Neural progenitor cell (in vitro differentiated cells): ENCODE measurements at places on chromosomes 5 and 9.
A peak's percentile ranks its signal among the peaks of the same experiment; 100 is the strongest.

GRCh38 chr5:5165541-5166002 is 25.4 kb downstream of the ADAMTS16 start:
- H3K27me3 ChIP-seq: no peaks in the 10 kb centered on the region
- no peaks in the 10 kb centered on the region for H3K4me1 ChIP-seq
- H3K36me3 ChIP-seq: no peaks in the 10 kb centered on the region

GRCh38 chr9:136002215-136002614 is 41.0 kb upstream of the UBAC1 start:
- H3K4me3 ChIP-seq: no peak overlapping the region
- H3K4me1 ChIP-seq: peaks cover 49% of the 10 kb centered on the region
- H3K27me3 ChIP-seq: no peaks in the 10 kb centered on the region
- H3K27ac ChIP-seq: no peak overlapping the region
- no peak for DNase-seq

DNA sequence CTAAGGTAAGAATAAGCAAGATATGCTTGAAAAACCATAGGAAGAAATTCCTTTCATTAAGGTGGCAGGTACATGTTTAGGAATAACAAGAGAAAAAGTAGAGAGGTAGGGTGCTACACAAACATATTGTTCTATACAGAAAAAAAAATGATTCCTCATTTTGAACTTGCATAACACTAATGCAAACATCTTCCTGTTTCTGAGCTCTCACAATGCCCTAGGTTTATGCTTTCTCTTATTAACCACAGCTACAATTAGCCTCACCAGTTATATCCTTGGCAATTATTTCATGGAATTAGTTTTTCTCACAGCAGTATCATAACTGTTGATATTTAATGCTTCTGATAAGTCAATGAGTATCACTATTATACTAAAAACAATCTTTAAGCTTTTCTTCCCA is 20.7 kb downstream of the CEMIP2 start:
- H3K4me1 ChIP-seq: peaks cover 30% of the 10 kb centered on the region
- no peaks in the 10 kb centered on the region for H3K27me3 ChIP-seq
- no peak overlapping the region for H3K4me3 ChIP-seq
- H3K27ac ChIP-seq: no peak overlapping the region
- DNase-seq: no peak
- peaks cover 34% of the 10 kb centered on the region for H3K36me3 ChIP-seq

- no peak overlapping the region for H3K4me3 ChIP-seq
- no peaks in the 10 kb centered on the region for H3K36me3 ChIP-seq
- DNase-seq: no peak
- H3K27ac ChIP-seq: no peak overlapping the region
- H3K4me1 ChIP-seq: no peaks in the 10 kb centered on the region
- no peaks in the 10 kb centered on the region for H3K27me3 ChIP-seq
Measured at GRCh38 chr5:8693341-8693844, 824.4 kb downstream of the MTRR start.

DNA sequence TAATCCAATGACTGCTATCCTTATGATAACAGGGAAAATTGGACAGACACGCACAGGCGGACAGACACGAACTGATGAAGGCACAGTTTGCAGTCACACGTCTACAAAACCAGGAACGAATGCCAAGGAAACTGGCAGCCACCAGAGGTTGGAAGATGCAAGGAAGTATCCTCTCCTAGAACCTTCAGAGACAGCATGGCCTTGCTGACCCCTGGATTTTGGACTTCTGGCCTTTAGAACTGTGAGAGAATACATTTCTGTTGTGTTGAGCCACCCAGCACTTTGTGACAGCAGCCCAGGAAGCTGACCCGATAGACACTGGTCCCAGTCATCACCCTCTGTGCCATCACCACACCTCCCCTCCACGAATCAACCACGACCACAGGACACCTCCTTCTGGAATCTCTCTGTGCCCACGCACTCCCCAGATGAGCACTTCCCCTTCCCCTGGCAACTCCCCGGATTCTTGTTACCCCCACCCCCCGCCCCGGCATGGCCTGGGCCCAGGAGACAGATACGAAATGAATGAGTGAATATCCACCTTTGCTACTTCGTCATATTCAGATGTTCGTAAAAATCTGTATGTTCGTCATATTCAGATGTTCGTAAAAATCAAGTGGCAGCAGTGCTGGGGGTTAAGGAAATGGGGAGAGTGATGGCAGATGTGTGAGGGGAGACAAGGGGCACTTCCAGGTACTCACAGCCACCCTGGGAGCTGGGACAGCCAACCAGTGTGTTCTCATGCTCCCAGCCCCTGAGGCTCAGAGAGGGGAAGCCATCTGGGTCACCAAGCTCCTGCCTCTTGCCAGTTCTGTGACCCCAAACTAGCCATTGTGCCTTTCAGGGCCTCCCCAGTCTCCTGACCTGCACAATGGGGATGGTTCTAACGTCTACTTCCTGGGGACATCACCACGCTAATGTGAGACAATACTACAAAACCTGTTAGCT is 18.5 kb downstream of the GBGT1 start:
- no peak overlapping the region for H3K4me3 ChIP-seq
- no peaks in the 10 kb centered on the region for H3K27me3 ChIP-seq
- H3K4me1 ChIP-seq: peaks cover 9% of the 10 kb centered on the region
- no peak for DNase-seq
- H3K36me3 ChIP-seq: no peaks in the 10 kb centered on the region
- no peak overlapping the region for H3K27ac ChIP-seq

DNA sequence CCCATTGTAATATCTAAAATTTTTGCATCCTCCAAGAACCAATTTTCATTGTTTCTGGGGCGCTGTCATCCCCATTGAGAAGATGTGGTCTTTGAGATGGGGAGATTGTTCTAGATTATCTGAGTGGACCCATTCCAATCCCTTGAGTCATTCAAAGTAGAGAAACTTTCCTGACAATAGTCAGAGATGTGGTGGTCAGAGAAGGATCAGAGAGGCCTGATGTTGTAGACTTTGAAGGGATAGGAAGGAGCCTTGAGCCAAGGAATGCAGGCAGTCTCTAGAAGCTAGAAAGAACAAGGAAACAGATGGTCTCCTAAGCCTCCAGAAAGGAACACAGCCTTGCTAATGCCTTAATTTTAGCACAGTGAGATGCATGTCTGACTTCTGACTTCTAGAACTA is 80.4 kb downstream of the TEK start:
- no peak overlapping the region for H3K27ac ChIP-seq
- H3K4me1 ChIP-seq: no peaks in the 10 kb centered on the region
- DNase-seq: no peak

- no peaks in the 10 kb centered on the region for H3K36me3 ChIP-seq
- H3K27me3 ChIP-seq: peaks cover 18% of the 10 kb centered on the region
- H3K27ac ChIP-seq: no peak overlapping the region
- DNase-seq: no peak
- H3K4me3 ChIP-seq: no peak overlapping the region
Measured at GRCh38 chr5:935510-936084, 42.9 kb downstream of the TRIP13 start.

DNA sequence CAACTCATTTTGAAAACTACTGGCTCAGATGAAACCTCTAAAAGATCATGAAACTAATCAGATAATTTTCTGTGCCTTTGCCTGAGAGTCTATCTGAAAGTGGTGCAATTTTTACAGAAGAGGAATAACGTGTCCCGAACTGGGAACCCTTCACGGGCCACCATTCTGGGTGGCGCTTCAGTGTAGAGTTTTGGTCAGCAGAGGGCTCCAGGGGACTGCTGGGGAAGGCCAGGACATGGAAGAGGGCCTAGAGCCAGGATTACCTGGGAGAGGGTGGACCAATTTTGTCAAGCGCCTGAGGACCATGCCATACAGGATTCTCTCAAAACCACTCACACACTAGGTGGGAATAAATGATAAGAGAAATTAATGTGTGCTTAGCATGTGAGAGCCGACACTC is 49.7 kb upstream of the PLEKHG4B start:
- no peak overlapping the region for H3K27ac ChIP-seq
- H3K4me3 ChIP-seq: no peak overlapping the region
- H3K27me3 ChIP-seq: peaks cover 69% of the 10 kb centered on the region
- no peaks in the 10 kb centered on the region for H3K36me3 ChIP-seq
- DNase-seq: peak; percentile 68

- DNase-seq: no peak
- H3K4me1 ChIP-seq: peaks cover 4% of the 10 kb centered on the region
- H3K36me3 ChIP-seq: no peaks in the 10 kb centered on the region
- H3K27me3 ChIP-seq: no peaks in the 10 kb centered on the region
Measured at GRCh38 chr5:139205124-139205523, 7.0 kb upstream of the SIL1 start.

DNA sequence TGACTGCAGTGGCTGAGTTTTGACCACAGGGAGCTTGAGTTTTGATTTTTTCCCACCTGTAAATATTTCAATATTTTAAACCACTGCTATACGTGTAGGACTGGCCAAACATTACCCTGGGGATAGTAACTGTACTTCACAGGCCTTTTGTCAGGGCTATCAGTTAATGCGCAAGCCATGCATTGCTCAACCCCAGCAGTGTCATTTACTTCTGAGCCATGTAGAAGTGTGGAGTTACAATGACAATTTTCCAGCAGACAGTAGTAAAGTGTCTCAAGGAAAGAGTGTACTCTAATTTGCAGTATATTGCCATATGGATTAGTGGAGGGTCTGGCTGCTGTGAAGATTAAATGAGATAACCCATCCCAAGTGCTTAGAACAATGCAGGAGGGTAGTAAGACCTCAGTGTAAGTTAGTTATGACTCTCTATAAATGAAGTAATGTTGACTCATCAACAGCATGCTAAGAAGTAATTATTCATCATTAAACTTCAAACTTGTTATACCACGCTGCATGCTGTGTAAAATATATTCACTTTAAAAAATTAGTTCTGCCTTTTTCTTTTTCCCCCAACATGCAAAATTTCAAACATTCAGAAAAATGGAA is 489.2 kb downstream of the KDM4C start:
- no peaks in the 10 kb centered on the region for H3K4me1 ChIP-seq
- no peaks in the 10 kb centered on the region for H3K27me3 ChIP-seq
- no peak for DNase-seq
- no peak overlapping the region for H3K27ac ChIP-seq
- no peak overlapping the region for H3K4me3 ChIP-seq

DNA sequence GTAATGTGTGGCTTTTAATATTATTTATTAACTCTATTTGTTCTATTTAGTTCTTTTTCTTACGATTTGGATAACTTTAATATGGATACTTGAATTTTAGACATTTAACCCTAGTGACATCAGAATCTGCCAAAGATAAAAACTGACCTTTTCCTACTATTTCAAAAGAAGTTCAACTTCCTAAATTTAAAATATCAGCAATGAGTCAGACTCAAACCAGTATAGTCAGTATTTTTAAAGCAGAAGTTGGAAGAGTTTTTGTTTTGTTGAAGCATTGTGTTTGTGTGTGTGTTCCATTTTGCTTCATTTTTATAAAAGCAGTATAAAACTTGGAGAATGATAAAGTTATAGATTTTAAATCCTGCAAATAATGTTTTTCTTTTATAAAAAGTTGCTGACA is 251.8 kb upstream of the RASA1 start:
- no peak overlapping the region for H3K27ac ChIP-seq
- peaks cover 12% of the 10 kb centered on the region for H3K4me1 ChIP-seq
- no peaks in the 10 kb centered on the region for H3K36me3 ChIP-seq
- no peak for DNase-seq
- H3K27me3 ChIP-seq: no peaks in the 10 kb centered on the region

GRCh38 chr9:126682928-126683697 is 69.4 kb downstream of the LMX1B start:
- H3K4me3 ChIP-seq: peak overlapping the region; percentile 17
- H3K4me1 ChIP-seq: no peaks in the 10 kb centered on the region
- DNase-seq: peak; percentile 68
- H3K27ac ChIP-seq: no peak overlapping the region
- no peaks in the 10 kb centered on the region for H3K36me3 ChIP-seq
- H3K27me3 ChIP-seq: peaks cover 100% of the 10 kb centered on the region

DNA sequence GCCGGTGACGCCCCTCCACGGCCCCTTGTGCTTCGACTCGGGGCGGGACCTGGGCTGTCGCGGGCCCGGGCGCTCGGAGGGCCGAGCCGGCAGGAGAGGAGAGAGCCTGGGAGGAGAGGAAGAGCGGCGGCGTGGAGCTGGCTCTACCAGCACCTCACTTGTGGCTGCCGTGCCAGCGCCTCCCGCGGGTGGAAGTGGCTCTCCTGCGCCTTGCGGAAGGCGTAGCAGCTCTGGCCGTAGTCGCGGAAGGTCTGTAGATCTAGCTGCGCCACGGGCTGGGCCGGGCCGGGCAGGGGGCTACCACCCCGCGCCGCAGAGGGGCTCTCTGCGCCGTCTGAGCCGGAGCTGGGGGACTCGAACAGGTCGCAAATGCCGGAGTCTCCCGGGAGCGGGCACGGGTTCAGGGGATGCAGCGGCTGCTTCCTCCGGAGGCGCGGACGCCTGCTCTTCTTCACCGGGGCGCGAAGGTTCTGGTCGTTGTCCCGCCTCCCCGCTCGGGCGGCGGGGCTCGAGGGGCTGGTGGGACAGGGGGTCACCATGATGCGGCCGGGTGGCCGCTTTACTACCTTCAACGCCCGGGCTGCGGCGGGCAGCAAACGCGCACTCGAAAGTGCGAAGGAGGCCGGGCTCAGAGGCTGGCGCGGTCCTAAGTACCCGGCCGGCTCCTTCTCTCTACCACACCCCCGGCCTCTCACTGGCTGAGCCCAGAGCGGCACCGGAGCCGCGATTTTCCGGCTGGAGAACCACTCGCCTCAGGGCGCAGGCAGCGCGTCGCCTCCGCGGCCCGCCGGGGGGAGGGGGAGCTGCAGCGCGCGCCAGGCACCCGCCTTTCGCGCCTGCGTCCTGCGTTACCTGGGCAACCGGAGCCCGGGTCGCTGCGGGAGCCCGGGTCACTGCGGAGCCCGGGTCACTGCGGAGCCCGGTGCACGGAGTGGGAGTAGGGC is at the start of gene CCNO:
TSS of gene CCNO (minus strand) at position 624 of the 944 bp plus-strand sequence. CDS start at position 539, 85 bp downstream.
- peaks cover 100% of the 10 kb centered on the region for H3K27me3 ChIP-seq
- H3K4me1 ChIP-seq: peaks cover 18% of the 10 kb centered on the region

GRCh38 chr5:22842574-22842973 is 10.6 kb downstream of the CDH12 start:
- no peak for DNase-seq
- H3K36me3 ChIP-seq: no peaks in the 10 kb centered on the region
- no peaks in the 10 kb centered on the region for H3K4me1 ChIP-seq
- H3K27me3 ChIP-seq: no peaks in the 10 kb centered on the region
- H3K4me3 ChIP-seq: no peak overlapping the region

- DNase-seq: no peak
- peaks cover 14% of the 10 kb centered on the region for H3K4me1 ChIP-seq
- H3K27me3 ChIP-seq: peaks cover 20% of the 10 kb centered on the region
- no peaks in the 10 kb centered on the region for H3K36me3 ChIP-seq
- peak overlapping the region; percentile 96 for H3K4me3 ChIP-seq
Measured at GRCh38 chr5:32445831-32446614, 1.5 kb upstream of the ZFR start.

- no peak overlapping the region for H3K27ac ChIP-seq
- peaks cover 28% of the 10 kb centered on the region for H3K27me3 ChIP-seq
- H3K4me1 ChIP-seq: peaks cover 7% of the 10 kb centered on the region
- H3K36me3 ChIP-seq: no peaks in the 10 kb centered on the region
- DNase-seq: no peak
- H3K4me3 ChIP-seq: no peak overlapping the region
Measured at GRCh38 chr5:134118212-134118835, 3.8 kb downstream of the TCF7 start.

- H3K36me3 ChIP-seq: peaks cover 22% of the 10 kb centered on the region
- H3K27me3 ChIP-seq: no peaks in the 10 kb centered on the region
- no peak for DNase-seq
Measured at GRCh38 chr5:176490301-176490700, 42.1 kb downstream of the FAF2 start.

GRCh38 chr5:131384616-131385214 is 120.9 kb downstream of the CDC42SE2 start:
- DNase-seq: no peak
- H3K4me3 ChIP-seq: no peak overlapping the region
- no peaks in the 10 kb centered on the region for H3K4me1 ChIP-seq
- H3K27ac ChIP-seq: no peak overlapping the region
- no peaks in the 10 kb centered on the region for H3K27me3 ChIP-seq
- H3K36me3 ChIP-seq: no peaks in the 10 kb centered on the region

GRCh38 chr9:124852829-124853531 is at the start of gene WDR38:
TSS of gene WDR38 (plus strand) at chr9:124853460. CDS start at chr9:124853532, 72 bp downstream.
- peak within 1 kb of the TSS; percentile 55 for H3K4me3 ChIP-seq
- peak; percentile 89 for DNase-seq
- H3K36me3 ChIP-seq: no peaks in the 10 kb centered on the region
- no peak within 1 kb of the TSS for H3K27ac ChIP-seq
